ENCODE measurements at places on chromosomes 16 and 17.

DNA sequence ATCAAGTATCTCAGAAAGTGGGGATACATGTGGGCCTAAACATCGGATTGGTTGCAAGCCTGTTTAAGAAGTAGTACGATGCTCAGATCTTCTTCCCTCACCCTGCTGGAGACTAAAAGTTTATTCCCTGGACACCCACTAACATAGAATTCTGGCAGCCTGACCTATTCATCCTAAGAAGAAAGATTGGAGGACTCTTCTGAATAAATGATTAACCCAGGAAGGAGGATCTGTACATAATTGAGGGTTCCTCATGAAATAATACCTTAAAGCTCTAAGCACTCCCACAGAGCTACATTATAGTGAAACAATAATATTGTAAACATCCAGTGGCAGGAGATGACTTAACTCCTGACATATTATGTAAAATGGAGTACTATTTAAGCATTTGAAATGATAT is 111.7 kb downstream of the NLK start:
- DNase-seq = no peak

GRCh38 chr17:63925615-63926014 is 6.5 kb downstream of the CD79B start:
- no peak for DNase-seq

- no peak for DNase-seq
These were observed 22.6 kb upstream of the EFCAB13 start for GRCh38 chr17:47301161-47301560.

GRCh38 chr17:48596000-48596734 is 2.6 kb upstream of the HOXB5 start:
- no peak for DNase-seq

- no peak for DNase-seq
These were observed 2.6 kb upstream of the NLRC3 start for GRCh38 chr16:3579776-3580175.

DNA sequence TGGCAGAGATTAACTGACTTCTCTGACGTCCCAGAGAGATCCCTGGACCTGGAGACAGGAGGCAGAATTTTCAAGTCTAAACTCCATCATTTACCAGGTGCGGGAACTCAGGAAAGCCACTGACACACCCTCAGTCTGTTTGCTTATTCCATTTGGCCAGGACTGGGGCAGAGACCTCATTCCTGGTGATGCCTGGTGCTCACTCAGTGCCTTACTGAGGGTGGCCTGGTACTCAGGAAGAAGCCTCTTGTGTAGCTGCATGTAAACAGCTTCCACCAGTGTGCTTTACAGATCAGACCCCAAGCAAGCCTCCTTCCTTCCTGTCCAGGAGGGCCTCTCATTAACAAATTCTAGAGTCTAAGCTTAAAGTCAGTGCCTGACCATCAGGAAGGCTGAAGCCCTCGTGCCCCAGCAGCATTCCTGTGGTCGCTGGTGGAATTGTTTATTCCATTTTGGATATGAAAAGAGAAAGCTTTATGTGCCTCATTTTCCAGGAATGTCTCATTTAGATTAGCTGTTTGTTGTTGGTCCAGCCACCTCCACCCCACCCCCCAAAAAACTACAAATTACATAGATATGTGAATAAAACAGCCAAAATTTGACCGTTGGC is 236.1 kb upstream of the CDH5 start:
- no peak for DNase-seq

- DNase-seq = no peak
These were observed 16.4 kb upstream of the SMIM36 start for GRCh38 chr17:55527540-55528118.

DNA sequence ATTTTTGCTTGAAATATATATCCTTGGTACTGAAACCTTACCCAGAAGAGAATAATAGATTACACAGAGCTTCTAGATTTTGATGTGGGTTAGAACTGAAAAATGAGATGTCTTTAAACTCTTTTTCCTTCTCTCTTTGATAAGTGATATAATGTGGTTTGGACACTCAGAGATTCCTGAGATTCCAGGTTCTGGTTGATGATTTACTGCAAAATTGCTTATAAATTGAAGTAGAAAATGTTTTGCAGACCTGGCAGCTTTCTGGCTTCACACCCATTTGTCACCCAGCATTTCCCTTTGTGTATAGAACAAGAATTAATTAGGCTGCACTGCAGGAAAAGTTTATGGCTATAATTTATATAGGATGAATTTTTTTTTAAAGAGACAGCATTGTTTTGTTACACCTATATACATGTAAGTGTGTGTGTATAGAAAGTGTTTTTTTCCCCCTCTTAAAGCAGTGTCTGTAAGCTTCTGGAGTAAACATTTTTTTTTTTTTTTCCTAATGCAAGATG is 23.5 kb downstream of the AATF start:
- no peak for DNase-seq

DNA sequence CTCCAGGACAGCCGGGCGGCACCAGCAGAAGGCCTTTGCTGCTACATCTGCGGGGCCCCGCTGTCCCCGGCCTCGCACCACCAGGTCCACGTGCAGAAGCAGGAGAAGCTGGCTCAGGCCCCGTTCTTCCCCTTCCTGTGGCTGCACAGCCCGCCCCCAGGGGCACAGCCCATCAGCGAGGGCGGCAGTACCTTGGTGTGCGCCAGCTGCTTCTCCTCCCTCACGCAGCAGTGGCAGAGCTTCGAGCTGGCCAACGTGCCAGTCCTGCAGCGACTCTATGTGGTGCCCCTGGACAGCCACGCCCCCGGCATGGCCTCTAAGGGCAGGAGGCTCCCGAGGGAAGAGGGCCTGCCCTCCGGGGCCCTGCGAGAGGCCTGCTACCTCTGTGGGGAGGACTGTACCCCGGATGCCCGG is 58.3 kb upstream of the CIBAR2 start:
- DNase-seq = no peak

DNA sequence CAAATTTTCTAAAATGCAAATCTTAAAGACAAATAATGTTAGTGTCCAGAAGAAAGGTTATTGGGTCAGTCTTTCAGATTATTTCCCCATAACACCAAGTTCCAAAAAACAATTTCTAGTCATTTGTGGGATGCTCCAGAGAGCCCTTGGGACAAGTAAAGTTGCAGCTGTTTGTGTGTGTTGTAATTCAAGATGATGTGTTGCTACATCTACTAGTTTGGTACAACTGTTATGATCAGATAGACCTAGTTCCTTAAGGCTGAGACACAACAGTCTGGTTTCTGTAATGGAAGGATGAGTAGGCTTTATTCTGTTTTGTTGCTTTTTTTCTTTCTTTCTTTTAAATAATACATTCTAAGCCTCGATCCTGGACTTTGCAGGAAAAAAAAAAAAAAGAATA is 41.9 kb downstream of the PIGL start:
- DNase-seq = no peak

GRCh38 chr17:80761110-80761871 is 216.7 kb downstream of the RPTOR start:
- peak; percentile 50 for DNase-seq

DNA sequence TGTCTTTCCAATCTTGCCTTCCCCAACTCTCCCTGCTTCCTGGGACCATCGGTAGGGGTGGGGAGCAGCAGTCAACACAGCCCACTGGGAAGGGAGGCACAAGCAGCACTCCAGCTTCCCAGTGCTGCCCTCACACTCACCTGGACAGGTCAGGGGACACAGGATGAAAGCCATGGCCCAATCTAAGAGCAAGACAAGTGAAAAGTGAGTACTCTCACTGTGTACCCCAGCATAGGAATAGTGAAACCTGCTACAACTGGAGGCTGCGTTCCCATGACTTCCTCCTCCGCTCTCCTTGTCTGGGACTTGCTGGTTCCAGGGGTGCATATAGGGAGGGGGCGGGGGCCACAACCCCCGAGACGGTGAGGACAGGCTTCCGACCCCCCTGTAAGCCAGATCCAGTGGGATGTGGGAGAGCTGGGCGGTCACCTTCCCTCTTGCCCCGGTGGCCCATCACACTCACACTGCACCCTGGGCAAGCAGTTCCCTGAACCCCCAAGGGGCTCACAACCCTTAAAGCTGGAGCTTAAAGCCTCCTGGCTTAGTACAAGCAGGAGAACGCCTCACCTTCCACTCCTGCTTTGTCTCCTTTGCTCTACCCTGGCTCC is 29.5 kb upstream of the SLC25A19 start:
- DNase-seq = no peak

DNA sequence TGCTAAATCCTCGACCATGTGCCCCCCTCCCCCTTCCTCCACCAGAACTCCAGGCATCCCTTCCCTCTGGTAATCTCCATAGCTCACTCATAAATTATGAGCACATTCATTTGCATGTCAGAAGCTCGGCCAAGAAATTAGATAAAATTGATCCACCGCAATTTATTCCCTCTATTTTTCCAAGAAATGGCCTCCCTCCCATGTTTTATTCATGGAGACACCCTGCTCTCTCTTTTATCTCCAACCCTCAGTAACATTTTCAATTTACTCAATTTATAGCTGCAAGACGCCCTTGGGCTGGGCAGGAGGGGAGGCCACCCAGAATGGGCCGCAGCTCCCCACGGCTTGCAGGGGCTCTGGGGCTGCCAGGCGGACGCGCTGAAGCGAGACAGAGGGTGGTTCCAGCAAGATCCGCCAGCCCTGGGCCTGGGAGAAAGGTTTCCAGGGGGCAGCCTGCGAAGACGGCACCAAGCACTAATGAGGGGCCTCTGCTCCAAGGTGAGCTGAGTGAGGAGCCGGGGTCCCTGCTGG is 54.7 kb upstream of the ZNF423 start:
- no peak for DNase-seq

DNA sequence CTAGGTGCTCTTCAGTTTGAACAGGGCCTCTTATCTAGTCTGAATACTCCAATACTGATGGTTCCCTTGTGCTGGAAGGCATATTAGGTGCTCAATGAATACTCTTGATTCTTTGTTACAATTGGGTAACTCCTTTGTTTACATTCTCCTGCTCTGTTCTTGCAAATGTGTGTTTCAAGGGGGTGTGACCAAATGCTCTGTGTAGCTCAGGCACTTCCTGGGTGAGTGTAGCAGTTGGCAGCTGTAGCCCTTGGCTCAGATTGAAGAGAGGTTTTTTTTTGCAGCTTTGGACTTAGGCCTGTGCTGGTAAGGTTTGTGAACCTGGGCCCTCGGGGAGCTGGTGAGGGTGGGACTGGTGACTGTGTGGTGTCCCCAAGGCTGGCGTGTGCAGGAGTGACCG is 20.2 kb downstream of the TBCD start:
- DNase-seq = no peak

Data from stimulated activated CD8-positive, alpha-beta memory T cell treated with anti-CD3 and anti-CD28 coated beads, Interleukin-2, amount 100 ng/mL, for 1 hour (primary cell).